ENCODE measurements at places on chromosomes 5 and 9. TPM values are rescaled to one million over a fixed set of nuclear protein-coding genes. Genes with fewer than 3 reads are reported as not detected.

Gene URM1
- total RNA-seq, result 83.5 TPM

Gene SOHLH1
- total RNA-seq, result not detected

Gene CAVIN4
- total RNA-seq, result 0.45 TPM

Gene CSF2
- 14.6 TPM for total RNA-seq

Gene PCDHGB1
- total RNA-seq, result not detected

Gene PRUNE2
- 0.39 TPM for total RNA-seq

Gene MVB12B
- total RNA-seq, result 3.9 TPM

Gene ST8SIA4
- total RNA-seq, result 73.7 TPM

Gene SPRY4
- 0.71 TPM for total RNA-seq

Gene TLX3
- total RNA-seq, result not detected

Gene CDC20B
- not detected for total RNA-seq

GRCh38 chr9:6937209-6937608 lies 179.4 kb downstream of the KDM4C start:
- ATAC-seq, result no peak

- ATAC-seq, result no peak
Measured at GRCh38 chr9:104177003-104177611, 83.0 kb downstream of the SMC2 start.

DNA sequence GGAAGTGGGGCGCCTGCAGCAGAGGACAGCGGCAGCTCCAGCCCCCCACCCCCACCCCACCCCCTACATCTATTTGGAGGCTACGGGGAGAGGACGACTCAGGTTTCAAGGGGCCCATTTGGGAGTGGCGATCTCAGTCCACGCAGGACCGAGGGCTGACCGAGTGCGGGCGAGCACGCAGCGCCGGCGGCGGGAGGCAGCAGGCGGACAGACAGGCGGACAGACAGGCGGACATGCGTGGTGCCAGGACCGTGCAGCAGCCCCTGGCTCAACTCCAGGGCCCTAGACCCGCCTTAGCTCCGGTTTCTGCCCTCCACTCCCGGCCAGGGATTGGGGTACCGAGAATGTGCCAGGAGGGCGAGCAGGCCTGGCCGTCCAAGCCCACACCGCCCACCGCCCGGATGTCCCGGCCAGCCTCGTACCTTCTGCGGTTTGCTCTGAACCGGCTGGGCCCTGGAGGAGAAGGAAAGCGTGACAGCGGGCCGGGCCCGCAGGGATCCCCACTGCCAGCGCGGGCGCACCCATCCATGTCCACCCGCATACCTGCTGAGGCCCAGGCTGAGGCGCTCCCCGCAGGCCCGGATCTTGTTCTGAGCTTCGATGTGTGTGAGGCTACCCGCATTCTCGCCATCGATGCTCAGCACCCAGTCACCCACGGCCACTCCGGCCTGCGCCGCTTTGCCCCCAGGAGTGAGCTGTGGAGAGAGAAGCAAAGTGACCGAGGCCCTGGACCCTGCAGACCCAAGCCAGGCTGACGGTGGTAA lies 5.2 kb downstream of the PDLIM7 start:
- no peak for ATAC-seq

DNA sequence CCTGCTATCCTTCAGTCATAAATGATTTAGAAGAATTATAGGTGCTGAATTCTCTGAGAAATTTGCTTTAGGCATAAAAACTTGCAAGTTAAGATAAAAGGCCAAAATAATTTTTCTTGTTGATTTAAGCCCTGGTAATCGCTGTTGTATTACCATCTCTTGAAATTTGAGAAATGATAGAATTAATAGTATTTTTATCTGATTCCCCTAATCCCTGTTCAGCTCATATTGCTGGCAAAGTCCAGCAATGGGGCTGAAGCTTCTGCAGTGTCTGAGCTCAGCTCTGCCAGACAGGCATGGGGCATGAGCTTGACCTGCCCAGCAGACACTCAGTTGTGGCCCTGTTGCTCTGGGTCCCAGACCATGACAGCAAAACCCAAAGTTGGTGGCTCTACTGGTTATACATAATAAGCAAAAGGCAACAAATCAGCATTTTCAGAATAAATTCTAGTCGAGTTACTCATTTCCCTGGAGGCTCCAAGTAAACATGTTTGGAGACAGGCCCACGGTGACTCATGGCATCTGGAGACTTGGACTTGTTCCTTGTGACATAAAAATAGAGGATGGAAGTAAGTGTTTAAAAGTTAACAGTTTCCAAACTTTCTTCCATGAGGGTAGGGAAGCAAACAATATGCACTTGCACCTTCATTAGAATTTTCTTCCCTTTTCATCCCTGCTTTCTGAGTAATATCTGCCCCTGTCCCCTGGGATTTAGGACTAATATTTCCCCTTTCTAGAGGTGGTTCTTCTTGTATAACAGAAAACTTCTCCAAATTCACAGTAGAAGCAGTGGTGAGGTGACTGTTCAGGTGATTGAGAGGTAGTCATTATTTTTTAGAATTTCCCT lies 60.2 kb upstream of the SLC2A8 start:
- no peak for ATAC-seq

DNA sequence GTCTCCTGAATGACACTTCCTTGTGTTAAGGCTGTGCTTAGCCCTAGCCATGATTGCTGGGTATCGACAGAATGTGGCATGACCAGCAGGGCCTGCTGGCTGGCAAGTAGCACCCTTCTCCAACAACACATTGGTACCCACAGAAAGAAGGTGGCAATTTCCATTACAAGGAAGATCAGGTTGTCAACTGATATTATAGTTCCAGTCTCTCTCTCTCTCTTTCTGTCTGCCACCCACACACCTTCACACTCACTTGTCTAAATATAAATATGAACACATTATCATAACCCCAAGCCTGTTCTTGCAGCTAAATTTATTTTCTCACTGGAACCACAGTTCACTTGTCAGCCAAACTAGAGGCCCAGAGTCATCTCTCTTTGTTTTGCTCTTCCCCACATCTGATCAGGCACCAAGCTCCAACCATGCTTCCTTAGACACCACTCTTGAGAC lies 408.1 kb upstream of the PIK3R1 start:
- no peak for ATAC-seq

GRCh38 chr9:108377382-108377781 lies 478.4 kb downstream of the ACTL7B start:
- ATAC-seq, result no peak

DNA sequence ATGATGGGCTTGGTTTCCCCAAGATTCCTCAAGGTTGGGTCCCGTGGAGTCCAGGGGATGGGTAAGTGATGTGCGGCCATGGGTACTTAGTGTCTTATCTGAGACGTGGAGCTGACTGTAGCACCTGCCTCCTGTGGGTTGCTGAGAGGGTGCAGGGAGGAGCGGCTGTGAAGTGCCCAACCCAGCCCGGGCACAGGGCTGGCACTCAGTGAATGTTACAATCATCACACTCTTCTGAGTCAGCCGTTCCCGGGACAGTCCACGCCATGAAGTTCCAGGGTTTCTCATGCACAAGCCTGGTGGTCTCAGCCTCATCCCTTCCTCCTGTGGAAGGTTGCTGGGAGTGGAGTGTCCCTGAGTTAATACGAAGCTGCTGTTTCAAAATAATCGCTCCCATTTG lies 29.1 kb downstream of the NTNG2 start:
- ATAC-seq, result no peak

DNA sequence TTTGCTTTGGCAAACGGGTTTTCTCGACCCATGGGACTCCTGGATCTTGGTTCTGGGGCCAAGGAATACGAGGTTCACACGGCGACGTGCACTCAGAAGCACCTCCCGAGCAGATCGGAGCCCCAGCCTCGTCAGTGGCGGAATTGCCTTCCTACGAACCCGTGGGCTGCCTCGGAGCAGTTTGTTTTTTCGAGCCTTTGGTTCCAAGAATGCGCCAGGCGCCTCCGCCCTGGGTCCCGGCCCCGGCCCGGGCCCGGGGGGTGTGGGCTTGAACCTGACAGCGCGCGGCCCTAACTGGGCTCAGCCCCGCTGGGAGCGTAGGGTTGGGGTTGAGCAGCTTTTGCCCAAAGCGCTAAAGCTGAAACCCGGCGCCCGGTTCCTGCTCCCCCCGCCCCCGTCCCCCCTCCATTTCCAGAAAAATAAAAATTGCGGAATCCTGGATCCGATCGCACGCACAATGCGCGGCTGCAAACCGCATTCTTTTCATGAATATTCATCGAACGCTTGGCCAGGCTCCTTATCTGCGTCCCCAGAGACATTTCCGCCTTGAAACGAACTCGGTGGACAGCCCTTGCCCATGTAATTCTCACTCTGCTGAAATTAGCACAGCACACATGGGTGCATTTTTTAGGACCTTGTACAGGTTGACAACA lies 1.0 kb downstream of the BASP1 start:
- ATAC-seq, result no peak

DNA sequence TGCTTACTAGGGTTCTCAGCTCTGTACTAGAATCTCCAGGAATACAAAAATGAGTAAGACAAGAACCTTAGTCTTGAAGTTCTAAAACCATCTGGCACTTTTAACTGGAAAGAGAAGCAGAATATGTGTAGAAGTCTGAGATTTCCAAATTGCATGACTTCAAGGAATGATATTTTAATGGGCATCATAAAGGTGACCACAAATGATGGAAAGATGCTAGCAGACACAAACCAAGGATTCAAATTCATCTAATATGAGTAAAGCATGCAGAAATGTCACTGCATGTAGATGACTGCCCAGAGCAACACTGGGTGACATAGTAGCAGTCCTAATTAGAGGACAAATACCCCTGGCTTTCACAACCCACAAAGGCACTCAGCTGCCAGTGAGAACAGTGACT lies 117.2 kb downstream of the RPS23 start:
- ATAC-seq, result no peak

DNA sequence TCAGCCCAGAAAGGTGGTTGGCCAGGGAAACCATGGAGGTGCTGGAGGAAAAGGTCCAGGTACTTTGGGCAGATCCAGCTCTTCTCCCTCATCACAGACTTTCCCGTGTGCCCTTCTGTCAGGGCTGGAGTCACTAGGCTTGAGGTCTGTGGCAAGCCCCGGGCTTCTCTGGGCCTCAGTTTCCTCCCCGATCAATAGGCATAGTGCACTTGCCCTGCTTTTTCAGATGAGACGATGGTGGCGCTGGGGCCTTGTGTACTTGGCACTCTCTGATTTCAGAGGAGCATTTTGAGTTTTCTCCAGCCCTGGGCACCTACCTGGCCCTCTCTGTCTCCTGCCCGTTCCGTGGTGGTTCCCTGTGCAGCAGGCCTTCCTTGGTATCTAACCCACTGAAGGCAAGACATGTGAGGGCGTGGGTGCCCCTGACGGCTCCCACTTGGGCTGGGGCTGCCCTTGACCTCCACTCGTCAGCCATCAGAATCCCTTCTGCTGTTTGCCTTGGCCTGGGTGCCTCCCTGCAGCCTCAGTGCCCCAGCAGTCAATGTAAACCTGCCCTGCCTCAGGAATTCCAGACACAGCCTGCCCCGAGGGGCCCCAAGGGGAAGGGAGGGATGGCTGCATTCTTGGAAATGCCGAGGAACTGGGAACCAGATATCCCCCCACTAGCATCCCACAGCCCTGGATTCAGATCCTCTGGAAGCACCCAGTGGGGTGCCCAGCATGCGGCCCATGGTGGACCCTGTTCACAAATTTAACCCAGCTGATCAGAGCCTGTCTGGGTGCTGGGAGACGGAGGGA lies 66.3 kb upstream of the COL5A1 start:
- no peak for ATAC-seq

DNA sequence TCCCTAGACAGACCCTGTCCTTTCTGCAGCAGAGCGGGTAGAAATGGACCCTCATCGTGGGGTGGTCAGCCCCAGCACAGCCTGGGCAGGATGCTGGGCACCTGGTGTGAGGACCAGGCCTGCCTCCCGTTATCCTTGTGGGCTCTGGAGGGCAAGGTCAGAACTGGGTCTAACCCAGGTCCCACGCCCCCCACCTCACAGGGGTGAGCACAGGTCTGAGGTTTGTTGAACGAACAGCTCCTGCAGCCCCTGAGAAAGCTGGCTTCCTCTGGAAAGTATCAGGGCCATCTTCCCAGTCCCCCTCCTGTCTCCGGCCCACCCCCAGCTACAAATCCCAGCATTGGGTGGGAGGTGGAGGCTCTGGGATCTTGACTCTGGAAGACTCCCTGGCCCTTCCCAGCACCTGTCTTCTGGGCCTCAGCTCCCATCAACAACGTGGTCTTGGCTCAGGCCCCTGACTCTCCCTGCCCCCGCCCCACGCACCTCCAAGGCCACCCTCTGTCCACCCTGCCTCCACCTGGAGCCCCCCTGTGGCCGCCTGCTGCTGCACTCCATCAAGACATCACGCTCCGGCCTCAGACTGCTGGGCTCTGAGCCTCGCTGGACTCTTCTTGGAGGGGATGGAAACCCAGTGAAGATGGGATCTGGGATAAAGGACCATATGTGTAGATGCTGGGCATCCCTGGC lies 30.1 kb upstream of the CNOT6 start:
- ATAC-seq, result no peak

GRCh38 chr9:126528111-126528510 lies 85.6 kb upstream of the LMX1B start:
- no peak for ATAC-seq

GRCh38 chr5:140234377-140234989 lies 59.5 kb downstream of the CYSTM1 start:
- ATAC-seq, result peak; percentile 45

DNA sequence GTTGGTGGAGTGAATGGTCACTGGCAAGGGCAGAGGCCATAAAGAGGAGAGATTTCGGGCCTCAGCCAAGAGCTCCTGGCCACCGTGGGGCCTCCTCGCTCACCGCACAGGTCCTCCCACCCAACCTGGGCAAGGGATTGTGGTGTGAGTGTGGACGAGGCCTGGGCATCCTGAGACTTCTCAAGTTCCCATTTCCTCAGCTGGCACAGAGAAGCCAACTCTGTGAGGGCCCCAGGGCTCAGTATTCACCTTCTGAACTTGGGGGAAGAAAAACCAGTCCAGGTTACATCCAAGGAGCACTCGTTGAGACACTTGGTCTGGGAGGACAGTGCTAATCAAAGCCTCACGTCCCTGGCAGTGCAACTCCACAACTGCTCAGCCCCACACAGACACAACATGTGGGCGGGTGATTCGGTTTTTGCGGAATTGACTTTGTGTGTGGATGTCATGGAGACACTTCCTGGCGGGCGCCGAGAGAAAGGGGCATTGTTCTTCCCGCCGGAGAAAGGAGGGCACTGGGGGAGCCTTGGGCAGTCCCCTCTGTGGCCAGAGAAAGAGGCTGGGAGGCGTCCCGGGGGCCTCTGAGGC lies 28.5 kb upstream of the NKD2 start:
- no peak for ATAC-seq

DNA sequence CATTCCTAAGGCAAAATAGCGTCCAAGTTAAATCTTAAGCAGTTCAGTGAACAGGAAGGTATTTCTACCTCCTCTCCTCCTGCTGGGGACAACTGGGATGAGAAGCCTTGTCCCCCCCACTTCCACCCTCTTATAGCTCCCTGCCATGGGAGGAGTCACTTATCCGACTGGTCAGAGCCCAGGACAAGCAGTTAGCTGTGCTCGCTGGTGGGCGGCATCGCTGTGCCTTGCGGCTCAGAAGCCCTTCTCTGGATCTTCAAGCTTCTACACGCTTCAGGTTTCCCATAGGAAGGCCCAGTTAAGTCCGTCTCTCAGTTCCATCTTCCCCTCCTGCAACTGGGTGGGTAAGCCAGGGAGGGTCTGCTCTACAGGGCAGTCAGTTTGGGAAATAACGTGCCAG lies 77.2 kb downstream of the PAX5 start:
- no peak for ATAC-seq

DNA sequence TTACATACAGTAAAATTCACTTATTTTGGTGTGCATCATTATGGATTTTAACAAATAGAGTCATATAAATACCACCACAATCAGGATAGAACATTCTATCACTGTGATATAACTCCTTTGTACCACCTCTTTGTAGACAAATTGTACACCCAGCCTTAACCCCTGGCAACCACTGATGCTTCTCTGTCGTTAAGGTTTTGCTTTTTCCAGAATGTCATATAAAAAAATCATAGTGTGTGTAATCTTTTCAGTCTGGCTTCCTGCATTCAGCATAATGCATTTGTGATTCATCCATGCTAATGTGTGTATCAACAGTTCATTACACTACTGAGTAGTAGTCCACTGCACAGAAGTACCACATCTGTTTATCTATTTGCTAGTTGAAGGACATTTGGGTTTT lies 81.2 kb downstream of the ARSB start:
- ATAC-seq, result no peak
